AG10803 (cell line): ENCODE measurements at places on chromosomes 13 and 19.

DNA sequence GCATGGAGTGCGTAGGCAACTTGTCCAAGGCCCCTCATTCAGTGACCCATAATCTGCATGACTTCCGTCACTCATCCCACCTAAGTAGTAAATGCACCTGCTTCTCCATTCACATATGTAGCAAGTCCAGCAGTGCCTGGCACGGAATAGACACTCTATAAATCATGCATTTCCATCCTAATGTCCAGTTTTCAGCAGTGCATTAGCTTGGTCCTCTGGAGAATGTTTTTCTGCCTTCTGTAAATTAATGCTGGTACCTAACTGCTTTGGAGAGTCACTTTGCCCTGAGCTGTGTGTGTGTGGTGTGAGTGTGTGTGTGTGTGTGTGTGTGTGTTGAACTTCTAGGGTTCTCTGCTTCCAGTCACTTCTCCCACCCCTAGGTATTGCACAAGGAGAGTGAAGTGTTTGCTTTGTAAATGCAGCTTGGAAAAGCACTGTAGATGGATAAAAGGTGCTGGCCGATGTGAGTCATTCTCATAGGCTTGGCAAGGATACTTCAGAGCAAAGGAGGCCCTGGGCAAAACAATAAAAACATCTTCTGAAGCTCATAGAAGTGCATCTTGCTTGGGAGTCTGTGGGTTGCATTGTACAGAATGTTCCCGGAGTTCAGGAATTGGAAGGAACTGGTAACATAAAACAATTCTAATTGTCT is 181.8 kb downstream of the KATNAL1 start:
- peak; percentile 93 for DNase-seq

GRCh38 chr19:47036097-47036651 is 12.2 kb downstream of the TMEM160 start:
- DNase-seq, result peak; percentile 16

DNA sequence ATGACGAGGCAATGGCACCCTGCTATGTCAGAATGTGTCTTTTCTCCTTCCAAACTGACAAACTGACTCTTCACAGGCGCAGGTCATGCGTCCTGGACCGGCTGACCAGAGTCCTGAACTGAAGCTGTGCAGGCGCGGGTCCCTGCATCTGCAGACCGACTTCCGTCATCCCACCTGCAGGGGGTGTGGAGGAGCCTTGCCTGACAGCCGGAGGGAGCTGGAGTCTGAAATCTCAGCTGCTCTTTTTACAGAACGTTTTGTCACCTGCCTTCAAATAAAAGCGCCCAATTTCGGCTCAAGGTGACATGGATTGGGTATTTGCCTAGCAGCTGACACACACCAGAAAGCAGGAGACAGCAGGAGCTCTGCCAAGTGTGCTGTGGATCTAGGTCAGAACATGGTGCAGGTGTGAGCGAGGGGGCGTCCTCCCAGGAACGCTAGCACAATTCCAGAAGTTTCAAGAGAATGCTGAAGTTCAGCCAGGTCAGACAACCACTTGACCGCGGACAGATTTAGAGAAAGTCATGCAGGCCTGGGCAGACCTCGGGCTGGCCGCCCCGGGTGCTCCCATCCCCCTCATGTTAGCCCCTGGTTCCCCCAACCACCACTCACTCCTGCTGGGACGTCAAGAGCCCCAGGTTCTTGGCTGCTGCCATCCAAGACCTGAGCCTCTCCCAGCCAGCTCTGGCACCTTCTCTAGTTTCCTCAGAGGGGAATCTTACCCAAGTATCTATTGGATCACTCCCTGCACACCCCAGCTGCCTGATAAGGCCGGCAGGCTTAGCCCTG is 32.8 kb downstream of the ELL start:
- no peak for DNase-seq

DNA sequence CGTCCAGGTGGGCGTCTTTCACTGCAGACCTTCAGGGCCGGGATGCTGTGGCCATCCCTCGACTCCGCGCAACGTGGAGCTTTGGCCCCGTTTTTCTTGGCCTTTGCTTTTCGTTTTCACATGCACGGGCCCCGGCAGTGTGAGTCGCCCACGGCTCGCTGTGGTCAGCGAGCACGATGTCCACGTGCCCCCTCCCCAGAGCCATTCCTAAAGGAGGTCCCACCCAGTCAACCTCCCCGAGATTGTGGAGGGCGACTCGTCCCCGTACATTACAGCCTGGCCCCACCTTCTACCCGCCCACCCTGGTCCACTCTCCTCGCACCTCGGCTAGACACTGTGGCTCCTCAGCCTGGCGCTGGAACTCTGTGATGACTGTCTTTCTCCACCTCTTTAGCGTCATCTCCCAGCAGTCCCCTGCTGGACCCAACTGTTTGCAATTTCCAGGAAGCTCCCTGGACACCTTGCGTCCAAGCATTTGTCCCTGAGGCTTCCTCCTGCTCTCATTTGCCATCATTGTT is 405 bp downstream of the ZNF446 start:
- DNase-seq, result peak; percentile 24

GRCh38 chr13:63206461-63206860 is 1790.8 kb upstream of the PCDH20 start:
- no peak for DNase-seq

DNA sequence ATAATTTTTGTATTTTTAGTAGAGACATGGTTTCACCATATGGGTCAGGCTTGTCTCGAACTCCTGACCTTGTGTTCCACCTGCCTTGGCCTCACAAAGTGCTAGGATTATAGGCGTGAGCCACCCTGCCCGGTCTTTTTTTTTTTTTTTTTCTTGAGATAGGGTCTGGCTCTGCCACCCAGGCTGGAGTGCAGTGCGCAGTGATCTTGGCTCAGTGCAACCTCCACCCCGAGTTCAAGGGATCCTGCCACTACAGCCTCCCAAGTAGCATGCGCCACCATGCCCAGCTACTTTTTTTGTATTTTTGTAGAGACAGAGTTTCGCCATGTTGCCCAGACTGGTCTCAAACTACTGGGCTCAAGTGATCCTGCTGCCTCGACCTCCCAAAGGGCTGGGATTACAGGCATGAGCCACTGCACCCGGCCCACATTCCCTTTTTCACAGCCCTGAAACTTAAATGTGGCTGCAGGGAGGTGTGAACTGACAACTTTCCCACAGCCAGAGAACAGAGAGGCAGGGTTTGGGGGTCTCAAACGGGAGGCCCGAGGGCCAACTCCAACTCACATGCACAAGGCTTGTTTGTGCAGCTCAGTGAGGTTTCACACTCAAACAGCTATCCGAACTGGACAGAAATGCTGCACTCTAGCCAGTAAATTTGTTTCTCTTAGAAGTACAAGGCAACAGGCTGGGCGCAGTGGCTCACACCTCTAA is 4.4 kb upstream of the S1PR5 start:
- no peak for DNase-seq

DNA sequence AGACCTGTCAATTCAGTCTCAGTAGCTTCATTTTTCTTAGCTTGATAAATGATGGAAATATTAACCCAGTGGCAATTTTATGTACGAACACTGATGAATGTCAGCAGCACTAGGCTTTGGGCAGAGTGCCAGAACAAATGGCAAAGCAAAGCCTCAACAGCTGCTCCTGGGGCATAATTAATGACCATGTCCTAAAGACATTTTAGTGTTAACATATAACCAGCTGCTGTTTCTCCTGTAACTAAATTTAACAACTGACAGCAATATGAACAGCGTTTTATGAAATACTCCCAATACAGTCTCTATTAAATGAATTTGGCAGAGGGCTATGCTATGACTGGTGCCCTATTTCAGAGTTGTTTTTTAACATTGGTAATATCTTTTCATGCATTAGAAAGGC is 47.1 kb downstream of the ZNF568 start:
- no peak for DNase-seq

DNA sequence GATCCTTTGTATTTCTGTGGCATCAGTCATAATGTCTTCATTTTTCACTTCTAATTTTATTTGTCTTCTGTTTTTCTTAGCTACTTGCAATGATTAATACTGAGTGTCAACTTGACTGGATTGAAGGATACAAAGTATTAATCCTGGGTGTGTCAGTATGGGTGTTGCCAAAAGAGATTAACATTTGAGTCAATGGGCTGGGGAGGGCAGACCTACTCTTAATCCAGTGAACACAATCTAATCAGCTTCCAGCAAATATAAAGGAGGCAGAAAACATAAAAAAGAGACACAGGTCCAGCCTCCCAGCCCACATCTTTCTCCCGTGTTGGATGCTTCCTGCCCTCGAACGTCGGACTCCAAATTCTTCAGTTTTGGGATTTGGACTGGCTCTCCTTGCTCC is 640.9 kb upstream of the MIR17HG start:
- no peak for DNase-seq

GRCh38 chr19:45380107-45380506 is 9.7 kb upstream of the ERCC2 start:
- DNase-seq, result no peak

DNA sequence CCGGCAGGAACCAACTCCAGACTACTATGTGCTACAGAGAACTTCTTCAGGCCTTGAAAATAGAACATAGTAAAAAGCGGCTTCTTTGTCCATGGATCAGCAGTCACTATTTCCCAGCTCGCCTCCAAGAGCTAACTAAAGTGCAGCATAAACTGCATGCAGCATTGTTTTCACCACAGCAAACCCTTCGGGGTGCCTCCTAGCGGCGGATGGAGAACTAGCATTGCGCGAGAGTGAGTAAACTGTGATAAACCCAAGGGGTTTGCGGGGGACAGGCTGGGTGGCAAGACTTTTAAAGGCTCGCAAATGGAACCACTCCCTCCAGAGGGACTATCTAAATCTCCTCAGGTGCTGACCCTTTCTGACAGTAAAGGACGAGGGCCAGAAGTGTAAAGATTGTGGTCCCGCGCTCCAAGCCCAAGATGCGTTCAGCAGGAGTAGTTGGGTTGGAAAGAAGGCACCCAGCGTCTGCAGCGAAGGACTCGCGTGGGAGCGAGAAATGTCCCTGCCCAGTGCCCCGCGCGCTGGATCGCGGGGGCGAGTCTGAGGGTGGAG is 21.5 kb upstream of the SGCG start:
- DNase-seq, result peak; percentile 42

DNA sequence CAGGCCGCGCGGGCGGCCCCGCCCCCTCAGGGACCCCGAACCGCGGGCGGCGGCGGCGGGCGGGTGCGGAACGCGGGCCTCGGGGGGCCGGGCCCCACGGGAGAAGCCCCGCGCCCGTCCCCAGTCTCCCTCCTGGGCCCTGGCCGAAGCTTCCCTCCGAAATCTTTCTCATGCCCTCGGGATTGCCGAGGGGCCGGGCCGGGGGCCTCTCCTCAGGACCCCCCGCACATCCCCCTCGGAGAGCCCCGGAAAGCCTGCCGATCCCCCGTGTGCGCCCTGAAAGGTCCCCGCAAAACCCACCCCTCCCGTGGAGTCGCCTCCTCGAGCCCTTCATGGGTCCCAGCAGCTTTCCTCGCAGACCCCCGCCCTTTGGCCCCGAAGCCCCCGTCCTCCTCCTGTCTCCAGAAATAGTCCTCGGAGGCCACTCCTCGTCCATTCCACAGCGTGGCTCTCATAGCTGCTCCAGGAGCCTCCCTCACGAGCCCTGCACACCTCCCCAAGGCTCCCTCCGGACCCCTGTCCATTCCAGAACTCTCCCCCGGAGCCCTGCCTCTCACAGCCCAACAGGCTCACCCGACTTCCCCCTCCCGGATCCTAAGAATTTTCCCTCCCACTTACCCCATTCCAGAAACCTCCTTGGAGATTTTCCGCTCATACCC is 555 bp downstream of the SAMD4B start:
- DNase-seq, result no peak

DNA sequence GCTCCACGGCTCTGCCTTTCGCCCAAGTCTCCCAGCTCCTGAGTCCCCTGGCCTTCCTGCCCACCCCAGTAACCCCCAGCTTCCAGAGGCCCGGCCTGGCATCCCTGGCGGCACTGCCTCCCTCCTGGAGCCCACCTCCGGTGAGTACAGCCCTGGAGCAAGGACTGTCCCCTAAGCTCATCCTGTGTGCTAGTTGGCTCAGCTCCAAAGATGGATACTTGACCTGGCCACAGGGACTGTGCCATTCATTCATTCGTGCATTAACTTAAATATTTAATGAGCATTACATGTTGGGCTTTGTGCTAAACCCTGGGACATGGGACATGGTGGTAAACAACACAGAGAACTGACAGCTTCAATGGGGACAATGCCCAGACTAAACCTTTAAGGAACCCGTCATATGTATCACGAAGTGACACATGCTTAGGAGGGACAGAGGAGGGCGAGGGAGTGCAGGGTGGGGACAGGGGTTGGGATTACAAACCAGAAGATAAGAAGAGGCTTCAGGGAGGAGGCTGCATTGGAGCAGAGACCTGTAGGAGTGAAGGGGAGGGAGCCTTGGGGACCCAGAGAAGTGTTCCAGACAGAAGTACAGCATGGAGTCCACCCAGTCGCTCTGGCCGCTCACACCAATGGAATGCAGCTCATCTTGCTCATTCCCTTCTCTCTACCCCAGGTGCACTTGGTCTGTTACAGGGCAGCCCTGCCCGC is 6.9 kb upstream of the OVOL3 start:
- DNase-seq, result no peak

DNA sequence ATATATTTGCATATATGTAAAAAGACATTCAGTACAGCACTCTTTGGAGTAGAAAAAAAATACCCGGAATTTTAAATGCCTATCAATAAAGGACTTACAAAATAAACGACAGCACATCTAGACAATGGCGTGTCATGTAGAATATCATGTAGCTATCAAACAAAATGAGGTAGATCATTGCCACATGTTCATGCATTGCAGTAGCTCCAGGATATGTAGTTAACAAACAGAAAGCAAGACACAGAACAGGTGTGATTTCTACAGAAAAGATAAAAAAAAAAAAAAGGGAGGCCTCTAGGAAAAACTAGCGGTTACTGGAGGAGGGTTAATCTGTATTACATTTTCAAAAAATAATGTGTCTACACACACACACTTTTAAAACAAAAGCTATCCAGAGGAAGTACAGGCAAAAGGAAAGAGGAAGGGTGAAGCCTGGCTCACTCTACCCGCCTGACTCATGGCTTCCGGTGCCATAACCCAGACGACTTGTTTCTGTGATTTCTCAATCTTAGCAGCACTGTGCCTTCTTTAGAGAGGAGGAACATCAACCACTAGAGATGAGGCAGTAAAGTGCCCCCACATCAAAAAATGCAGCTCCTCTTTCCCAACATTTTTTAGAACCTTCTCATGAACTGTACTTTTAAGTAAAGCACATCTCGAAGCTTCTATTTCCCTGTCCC is 6.9 kb downstream of the KCTD12 start:
- peak; percentile 90 for DNase-seq
